ENCODE measurements at places on chromosomes 3 and 15.
A peak's percentile ranks its signal among the peaks of the same experiment; 100 is the strongest.

DNA sequence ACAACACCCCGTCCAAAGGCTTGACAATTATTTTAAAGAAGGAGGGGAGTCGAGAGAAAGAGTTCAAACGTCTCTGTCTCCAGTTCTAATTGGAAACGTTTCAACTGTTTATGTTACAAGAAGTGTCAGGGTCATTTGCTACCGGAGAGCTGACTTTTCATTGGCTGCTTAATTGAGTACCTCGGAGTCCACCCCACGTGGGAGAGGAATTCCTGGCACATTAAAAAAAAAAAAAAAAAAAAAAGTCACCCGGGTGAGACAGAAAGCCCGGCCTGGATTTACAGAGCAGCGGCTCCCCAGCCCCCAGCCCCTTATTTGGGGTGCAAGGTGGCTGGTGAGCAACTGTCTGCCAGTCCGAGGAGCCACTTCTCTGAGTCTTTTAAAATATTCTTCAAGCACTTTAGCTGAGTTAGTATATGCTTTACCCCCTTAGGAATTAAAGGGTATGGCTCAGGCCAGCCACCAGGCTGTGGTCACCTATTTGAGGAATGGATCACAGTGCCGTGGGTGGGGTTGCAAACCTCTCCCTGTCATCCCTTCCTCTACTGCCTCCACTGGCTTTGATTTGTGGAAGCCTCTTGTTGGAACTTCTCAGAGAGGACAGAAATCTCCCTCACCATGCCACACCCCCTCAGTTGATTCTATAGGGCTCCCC lies 3.9 kb upstream of the TLE3 start:
- no peak for DNase-seq

DNA sequence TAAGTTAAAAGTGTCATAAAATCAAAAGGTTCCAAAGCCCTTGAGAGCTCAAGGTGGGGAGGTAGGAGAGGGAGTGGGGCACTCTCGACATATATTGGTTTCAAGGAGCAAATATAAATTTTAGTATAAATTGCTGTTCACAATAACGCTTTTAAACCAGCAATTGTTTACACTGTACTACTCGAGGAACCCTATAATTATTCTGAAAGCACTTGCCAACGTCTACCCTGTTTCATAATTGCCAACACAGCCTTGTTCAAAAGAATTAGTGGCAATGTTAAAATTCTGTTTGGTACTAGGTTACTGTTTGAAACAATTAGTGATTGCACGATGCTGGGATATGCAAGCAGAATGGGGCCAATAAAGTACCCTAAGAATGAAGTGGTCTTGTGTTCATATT lies 76.3 kb upstream of the ICE2 start:
- DNase-seq = no peak

- no peak for DNase-seq
These were observed 15.0 kb downstream of the XCR1 start for GRCh38 chr3:46012246-46012645.

- peak; percentile 24 for DNase-seq
These were observed 75.7 kb downstream of the ATP10A start for GRCh38 chr15:25787381-25787780.

DNA sequence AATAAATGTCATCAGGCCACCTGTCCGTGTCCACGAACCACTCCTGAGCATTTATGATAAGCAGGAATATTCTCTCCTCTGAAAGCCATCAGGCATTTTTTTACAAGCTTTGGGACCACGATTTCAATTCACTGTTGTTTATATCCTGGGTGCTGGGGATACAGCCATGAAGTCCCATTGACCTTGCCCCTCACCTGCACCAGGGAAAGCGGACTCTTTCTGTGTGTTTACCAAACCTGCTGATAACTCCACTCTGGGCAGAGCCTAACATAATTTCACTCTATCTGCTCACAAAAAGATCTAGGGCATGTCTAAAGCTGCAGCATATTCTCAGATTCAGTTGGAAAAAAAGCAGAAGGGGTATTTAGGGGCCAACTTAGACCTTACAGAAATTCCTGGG lies 4.8 kb downstream of the DNASE1L3 start:
- DNase-seq = no peak

- no peak for DNase-seq
These were observed 117.9 kb downstream of the HERC1 start for GRCh38 chr15:63715818-63716217.

GRCh38 chr3:107846279-107846852 lies 244.5 kb downstream of the CD47 start:
- DNase-seq = peak; percentile 79

DNA sequence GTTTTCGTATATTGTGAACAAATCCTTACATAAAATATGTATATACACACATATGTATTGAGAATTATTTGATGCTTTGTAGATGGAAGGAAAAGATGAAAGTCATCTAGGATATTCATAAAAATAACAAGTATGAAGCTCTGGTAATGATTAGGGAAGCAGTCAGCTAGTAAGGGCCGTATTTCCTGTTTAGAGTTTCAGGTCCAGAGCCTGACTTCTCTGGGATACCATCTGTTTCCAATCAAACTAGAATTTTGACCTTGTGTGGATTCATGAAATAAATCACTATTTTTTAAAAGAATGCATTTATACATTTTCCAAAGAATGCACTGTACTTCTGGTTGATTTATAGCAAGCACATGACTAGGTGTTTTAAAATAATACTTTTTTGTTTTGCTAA lies 156.1 kb upstream of the CGNL1 start:
- no peak for DNase-seq

GRCh38 chr15:59292442-59293151 lies 80.1 kb downstream of the MYO1E start:
- DNase-seq = no peak

DNA sequence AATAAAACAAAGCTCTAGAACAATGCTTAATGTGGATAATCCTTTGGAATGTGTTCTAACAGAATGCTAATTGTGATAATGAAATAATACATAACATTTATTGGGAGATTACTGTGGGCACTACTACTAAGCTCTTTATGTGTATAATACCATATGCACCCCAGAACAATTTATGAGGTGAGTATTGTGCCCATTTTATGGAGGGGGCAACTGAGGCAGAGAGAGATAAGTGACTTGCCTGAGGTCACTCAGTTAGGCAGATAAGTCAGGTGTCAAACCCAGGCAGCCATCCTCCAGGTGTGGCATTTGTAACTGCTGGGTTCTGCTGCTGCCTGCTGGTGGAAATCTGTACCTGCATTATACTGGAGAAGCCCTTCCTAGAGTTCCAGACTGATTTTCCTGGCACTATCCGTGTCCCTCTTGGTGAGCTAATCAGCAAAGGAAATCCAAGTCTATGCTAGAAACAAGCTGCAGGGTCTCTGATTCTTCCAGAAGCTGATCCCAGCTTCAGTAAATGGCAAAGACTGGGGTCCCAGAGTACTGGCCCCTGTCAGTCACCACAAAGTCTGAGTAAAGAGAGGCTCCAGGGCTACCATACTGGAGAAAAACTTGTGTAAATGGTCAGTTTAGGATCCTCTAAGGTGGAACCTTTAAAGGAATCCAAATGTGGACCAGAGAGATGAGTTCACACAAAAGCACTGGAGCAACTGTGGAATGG lies 22.6 kb upstream of the RBP1 start:
- no peak for DNase-seq

GRCh38 chr3:5568451-5568850 lies 380.9 kb downstream of the EDEM1 start:
- no peak for DNase-seq

GRCh38 chr15:57625703-57626448 lies 34.2 kb downstream of the MYZAP start:
- DNase-seq = no peak

GRCh38 chr3:52446631-52447511 lies 2.0 kb upstream of the SEMA3G start:
- DNase-seq = peak; percentile 77

- no peak for DNase-seq
These were observed 14.5 kb downstream of the SEMA3G start for GRCh38 chr3:52430416-52430810.

- DNase-seq = no peak
These were observed 17.3 kb downstream of the DENND6A start for GRCh38 chr3:57675530-57675929.

DNA sequence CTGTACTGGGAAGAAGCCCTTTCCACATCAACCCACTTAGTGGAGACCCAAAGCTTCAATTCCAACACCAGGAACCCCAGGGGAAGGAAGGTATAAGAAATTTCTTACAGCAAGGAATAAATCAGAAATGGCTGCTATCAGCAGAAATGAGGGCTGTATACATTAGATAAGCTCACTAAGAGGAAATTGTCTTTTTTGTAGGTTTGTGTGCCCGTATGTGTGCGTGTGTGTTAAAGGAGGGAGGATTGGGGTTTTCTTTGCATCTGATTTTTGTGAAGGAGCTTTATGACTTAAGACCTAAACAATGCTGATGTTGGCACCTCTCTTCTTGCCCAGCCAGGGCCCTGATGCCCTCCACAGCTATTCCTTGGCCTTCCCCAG lies 18.6 kb downstream of the ARRDC4 start:
- DNase-seq = no peak
